ENCODE measurements at places on chromosomes 2 and 18.

- no peak for DNase-seq
Observed at GRCh38 chr2:240359695-240360094, 75.8 kb upstream of the GPC1 start.

- DNase-seq = no peak
Observed at GRCh38 chr2:164745012-164745797, 96.4 kb downstream of the COBLL1 start.

DNA sequence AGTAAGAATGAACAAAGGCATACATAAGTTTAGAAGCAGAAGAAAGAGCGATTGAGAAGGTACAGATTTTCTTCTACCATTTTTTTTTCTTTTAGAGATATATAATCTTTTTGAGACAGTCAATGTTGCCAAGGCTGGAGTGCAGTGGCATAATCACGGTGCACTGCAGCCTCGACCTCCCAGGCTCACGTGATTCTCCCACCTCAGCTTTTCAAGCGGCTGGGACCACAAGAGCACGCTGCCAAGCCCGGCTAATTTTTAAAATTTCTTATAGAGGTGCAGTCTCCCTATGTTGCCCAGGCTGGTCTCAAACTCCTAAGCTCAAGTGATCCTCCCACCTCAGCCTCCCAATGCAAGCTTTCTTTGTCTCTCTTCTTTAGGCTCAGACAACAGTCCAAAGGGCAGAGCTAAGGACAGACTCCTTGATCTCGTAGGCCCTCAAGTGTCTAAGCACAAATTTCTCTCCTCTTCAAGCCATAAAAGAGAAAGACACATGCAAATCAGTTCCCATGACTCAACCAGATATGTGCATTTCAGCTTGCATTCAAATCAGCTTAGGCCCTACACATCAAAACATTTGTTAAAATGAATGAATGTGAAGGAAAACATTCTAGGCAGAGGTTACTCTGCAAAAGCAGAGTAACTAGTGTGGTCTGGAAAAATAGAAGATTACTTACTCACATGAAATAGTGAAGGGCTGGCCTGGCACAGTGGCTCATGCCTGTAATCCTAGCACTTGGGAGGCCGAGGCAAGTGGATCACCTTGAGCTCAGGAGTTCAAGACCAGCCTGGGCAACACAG lies 18.0 kb downstream of the ITSN2 start:
- no peak for DNase-seq

GRCh38 chr2:75547345-75548035 lies 13.2 kb downstream of the EVA1A start:
- no peak for DNase-seq

GRCh38 chr2:52934323-52934898 lies 833.2 kb upstream of the CHAC2 start:
- no peak for DNase-seq

DNA sequence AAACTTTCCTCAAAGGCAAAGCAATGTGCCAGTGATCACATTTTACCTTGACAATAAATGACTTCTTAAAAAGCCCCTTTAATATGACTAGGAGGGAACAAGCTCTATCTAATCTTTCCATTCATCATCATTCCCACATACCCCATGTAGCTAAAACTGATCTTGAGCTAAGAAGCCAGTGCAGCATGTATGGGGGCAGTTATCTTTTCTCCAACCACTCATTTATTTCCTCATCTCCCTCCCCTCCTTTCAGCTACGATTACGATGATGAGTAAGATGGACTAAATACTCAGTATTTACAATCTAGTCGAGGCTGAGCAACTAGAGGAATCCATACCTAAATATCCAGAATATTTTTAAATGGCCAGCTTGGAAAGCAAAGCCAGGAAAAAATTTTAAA lies 35.5 kb downstream of the PNO1 start:
- peak; percentile 56 for DNase-seq

DNA sequence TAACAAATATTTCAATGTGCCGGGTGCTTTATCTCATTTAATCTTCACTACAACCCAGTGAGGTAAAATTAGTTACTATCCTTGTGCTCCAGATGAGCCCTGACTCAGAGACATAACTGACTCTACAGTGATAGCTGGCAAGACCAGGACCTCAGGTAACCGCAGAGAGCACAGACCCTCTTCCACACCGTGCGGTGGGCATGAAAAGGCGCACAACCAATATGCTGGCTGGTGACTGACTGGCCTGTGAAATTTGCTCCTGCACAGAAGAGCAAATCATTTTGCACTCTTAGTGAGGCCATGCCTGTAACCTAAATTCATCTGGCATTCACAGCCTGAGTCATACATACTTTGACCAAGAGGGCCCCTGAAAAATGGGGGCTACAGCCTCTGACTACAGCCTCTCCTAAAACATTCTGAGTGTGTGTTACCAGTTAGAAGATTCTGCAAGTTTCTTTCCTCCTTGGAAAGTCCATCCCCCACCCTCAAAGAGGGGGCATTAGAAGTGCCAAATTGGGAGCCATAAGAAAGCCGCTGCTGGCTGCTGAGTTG lies 22.4 kb upstream of the MSGN1 start:
- no peak for DNase-seq

- peak; percentile 52 for DNase-seq
Observed at GRCh38 chr2:105744909-105745853, at the start of gene NCK2. Gene NCK2, plus strand, starts transcription at chr2:105744912. Its CDS starts 110,152 bp downstream, at chr2:105855064.

DNA sequence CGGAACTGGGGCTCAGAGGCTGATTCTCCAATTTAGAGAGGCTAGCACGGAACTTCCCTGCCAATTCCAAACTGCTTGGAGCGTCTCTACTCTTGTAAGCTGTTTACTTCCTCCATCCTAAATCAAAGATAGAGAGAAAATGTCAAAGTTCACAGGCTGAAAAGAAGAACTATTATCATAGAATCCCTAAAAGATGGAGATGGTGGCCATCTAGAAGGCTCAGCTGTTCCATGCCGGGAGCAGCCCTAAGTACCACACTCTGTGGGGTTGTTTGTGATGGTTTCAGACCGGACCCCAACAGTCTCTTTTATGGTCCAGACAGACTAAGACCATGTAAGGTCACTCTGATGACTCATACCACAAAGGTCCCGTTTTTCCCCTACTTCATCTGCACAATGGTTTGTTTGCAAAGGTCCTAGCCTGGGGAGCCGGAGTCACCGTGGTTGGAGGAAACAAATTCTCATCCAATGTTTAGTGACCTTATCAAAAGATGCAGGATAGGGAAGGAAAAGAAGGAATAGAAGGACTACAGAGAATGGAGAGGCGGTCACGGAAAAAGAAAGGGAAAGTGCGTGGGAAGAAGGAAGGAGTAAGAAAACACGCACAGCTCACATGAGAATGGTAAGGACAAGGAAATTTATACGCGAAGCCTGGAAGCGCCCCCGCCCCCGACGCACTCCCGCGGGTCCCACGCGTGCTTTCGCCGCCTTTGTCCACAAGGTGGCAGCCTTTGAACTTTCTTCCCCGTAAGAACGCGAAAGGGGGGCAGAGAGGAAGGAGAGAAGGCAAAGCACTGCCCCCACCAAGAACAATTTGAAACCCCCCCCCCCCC lies 453 bp upstream of the ANTXR1 start:
- DNase-seq = peak; percentile 54

GRCh38 chr2:163658556-163658955 lies 77.3 kb downstream of the FIGN start:
- DNase-seq = no peak

- DNase-seq = peak; percentile 77
Observed at GRCh38 chr18:74778191-74778847, 180.6 kb downstream of the ZNF407 start.

GRCh38 chr2:73979021-73979420 lies 5.7 kb upstream of the TET3 start:
- DNase-seq = no peak

GRCh38 chr18:58095222-58095621 lies 51.2 kb downstream of the NEDD4L start:
- DNase-seq = no peak

DNA sequence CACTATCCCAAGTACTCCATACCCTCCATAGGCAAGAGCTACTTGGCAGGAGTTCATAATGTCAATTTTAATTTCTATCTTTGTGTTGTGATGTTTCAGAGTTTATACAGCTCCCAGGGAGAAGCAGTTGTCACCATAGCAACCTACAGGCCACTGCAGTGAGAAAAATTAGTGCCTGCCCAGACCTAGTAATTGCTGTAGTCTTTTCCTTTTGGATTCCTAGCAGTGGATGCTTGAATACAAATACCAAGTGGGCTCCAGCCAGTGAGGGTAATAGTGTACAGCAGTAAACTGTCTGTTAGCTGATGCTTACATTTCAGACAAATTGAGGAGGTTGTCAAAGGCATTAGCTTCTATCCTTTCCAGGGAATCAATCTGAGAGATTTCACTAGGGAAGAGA lies 26.7 kb downstream of the LHCGR start:
- DNase-seq = no peak

- no peak for DNase-seq
Observed at GRCh38 chr2:239087046-239087710, 239.3 kb downstream of the TWIST2 start.

DNA sequence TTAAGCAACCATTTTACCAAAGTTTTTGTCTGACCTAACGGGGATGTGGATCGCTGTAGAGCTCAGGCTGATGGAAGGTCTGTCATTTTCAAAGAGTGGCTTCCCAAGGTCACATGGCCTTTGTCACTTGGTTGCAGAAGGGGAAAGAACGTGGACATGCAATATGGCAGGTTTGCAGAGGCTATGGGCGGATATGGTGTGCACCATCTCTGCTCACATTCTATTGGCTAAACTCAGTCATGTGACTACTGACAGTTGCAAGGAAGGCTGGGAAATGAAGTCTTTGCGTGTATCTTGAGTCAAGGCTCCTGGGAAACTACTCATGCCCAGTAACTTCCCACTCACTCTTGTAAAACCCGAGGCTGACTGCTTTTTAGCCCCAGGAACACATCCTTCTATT lies 96.8 kb downstream of the ST6GAL2 start:
- DNase-seq = peak; percentile 8

DNA sequence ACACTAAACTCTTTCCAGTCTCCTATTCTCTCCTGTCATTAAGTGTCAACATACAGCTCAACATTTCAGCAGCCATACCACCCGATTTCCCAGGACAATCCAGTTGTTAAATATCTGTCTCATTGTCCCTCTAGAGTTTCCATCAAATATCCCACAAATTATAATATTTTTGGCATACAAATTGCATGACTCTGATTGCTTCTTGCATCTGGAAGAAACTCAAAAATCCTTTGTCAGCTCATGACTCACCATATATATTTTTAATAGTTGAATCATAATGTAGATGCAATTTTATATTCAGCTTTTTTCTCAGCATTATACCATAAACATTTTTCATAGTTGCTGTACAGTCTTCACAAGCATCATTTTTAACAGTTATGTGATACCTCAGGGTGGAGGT lies 7.2 kb downstream of the SLC30A3 start:
- DNase-seq = no peak

- peak; percentile 69 for DNase-seq
Observed at GRCh38 chr18:48230467-48231113, 178.6 kb downstream of the ZBTB7C start.

- DNase-seq = no peak
Observed at GRCh38 chr18:49788327-49788898, 24.9 kb downstream of the ACAA2 start.

- no peak for DNase-seq
Observed at GRCh38 chr2:74201596-74201995, 3.2 kb downstream of the MTHFD2 start.

- peak; percentile 41 for DNase-seq
Observed at GRCh38 chr2:214830794-214831346, 21.4 kb upstream of the BARD1 start.

GRCh38 chr2:231323316-231323715 lies 72.2 kb upstream of the B3GNT7 start:
- DNase-seq = no peak

DNA sequence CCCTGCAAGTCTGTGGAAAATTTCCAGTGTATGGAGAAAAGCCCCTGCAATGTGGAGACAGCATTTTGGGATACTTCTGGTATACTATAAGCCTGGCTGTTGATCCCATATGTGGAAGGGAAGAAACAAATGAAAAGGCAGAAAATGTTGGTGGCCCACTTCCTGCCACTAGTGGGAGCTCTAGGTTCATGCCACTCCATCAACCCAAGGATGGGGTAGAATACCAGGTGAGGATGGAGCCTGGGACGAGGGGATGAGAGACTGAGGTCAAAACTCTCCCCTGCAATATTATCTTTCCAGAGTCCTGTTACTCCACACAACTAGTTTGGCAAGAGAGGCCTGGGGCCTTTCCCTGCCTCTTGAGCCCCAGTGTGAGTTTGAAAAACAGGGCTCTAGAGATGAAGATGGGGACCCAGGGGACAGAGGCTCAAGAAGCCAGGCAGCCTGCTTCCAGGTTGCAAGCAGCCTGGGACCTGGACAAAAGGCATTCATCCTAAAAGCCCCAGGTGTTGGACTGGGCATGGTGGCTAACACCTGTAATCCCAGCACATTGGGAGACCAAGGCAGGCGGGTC lies 31.9 kb downstream of the BMP10 start:
- peak; percentile 66 for DNase-seq
